CD8-positive, alpha-beta T cell (primary cell): ENCODE measurements at places on chromosomes 4 and X. TPM values are rescaled to one million over a fixed set of nuclear protein-coding genes. Genes with fewer than 3 reads are reported as not detected.

DNA sequence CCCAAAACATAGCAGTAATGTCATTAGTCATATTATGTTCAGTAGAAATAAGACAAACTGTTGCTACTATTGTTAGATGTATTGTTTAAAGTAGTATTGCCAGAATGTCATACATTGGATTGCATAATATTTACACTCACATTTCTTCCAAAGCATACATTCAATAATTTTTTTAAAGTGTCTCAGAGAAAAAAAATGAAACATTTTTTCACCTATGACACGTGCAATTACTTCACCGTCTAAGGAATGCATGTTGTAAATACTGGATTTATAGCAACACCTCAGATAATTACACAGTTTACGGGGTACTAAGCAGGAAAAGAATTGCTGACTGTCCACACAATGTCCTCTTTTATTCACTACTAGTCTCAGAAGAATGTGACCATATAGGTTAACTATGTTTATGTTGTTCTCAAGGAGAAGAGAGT is 162.1 kb downstream of the PCDH18 start:
- no peak for DNase-seq

DNA sequence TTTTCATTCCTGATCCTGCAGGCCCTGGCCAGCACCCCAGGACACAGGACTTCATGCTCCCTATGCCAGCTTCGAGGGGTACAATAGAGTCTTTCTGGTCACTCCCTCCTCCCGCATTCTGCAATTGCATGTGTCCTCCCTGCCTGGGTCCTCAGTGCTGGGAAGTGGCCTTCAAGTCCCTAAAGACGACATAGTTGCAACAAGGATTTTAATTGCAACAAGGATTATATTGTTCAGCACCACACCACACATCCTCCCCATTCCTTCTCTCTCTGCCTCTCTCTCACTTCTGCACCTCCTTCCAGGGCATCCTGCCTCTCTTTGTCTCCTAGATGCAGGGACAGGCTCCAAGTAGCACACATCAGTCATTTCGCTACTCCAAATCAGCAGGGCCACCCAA is 25.5 kb downstream of the SCD5 start:
- no peak for DNase-seq

The SSX4B gene
- not detected for total RNA-seq

DNA sequence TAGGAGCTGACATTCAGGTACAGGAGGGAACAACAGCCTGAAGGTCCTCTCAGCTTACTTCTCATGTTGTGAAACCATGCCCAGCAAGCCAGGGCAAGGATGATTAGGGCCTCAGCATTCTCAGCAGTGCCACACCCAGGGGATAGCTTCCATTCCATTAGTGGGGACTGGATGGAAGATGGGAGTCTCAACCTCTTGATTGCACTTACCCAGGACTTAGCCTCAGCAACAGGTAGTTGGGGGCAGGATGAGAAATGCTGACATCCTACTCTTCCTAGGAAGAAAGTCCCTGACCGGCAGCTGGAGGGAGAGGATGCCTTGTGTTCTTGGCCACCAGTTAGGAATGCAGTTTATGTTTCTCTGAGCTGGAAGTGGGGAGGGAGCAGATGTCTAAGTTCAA is 8.8 kb upstream of the BEX3 start:
- DNase-seq, result no peak

- DNase-seq, result no peak
Measured at GRCh38 chr4:123706973-123707372, 310.4 kb downstream of the SPRY1 start.

GRCh38 chr4:123506011-123506695 is 109.6 kb downstream of the SPRY1 start:
- no peak for DNase-seq

DNA sequence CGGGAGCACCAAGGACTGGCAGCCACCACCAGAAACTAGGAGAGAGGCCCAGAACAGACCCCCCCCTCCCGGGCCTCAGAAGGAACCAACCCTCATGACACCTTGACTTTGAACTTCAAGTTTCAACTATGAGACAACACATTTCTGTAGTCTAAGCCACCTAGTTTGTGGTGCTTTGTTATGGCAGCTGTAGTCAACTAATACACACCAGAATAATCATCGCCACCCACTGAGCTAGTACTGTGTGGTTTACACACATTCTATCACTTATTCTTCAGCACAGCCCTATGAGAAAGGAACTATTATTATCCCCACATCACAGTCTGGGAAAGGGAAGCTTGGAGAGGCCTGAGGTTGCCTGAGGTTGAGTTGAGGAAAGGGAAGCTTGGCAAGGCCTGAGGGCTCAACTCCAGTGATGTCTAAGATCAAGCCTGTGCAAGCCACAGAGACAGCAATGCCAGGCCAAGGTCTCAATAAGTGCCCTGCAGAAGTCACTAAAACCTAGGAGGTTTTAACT is 126.6 kb downstream of the FHDC1 start:
- DNase-seq, result no peak

The SOWAHB gene
- not detected for total RNA-seq

GRCh38 chr4:86973668-86974067 is 38.9 kb downstream of the AFF1 start:
- DNase-seq, result no peak

The SMIM9 gene
- total RNA-seq, result not detected

DNA sequence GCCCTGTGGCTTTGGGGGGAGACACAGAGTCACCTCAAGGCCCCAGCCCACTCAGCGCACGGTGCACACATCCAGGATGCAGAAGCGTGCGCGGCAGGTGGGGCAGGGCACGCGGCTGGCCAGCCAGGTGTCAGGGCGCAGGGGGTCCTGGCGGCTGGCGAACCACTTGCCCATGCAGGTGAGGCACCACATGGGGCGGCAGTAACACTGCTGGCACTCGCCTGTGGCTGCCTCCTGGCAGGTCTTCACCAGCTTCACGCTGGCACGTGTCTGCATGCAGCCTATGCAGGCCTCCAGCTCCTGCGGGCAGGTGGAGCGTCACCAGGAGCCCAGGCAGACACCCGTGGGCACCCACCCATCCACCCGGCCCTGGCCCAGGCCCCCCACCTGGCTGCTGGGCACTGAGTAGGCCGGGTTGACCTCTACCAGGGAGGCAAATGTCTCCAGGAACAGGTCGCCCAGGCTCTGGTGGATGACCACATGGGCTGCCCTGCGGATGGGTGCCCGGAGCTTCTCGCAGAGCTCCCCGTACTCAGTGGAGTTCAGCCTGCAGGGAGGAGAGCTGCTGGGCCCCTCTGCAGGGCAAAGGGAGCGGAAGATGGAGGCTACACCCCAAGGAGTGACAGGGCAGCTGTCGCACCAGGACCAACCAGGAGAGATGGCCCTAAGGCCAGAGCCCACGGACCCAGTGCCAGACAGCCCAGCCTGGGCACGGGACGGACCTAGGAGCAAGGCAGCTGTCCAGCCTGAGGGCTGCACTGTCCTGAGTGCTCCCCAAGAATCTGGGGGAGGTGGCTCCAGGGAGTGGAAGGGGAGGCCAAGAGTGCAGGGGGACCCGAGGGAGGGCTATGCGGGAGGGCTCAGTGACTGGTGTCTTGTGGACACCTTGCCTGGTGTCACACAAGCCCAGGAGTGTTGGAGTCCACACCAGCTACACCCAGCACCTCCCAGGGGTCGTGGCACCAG is 3.7 kb downstream of the TMEM129 start:
- DNase-seq, result no peak

DNA sequence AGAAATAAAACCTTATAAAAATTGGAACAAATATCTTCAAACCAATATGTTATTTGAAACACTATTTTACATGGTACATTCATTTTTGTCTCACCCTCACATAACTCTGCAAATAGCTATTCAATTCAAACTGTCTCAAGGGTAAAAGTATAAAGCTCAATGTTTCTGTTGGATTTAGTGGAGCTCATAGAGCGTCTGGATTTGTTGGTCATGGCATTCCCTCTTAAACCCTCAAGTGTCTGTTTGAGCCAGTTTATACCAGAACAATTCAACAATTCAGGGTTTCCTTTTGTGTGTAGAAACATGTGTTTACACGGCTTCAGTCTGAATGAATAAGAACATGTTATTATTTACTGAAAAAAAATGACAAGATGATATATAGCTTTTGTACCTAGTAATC is 161.6 kb downstream of the PCDH18 start:
- no peak for DNase-seq

The ADGRL3 gene
- not detected for total RNA-seq

The MAGEA2 gene
- total RNA-seq, result not detected

The FABP2 gene
- not detected for total RNA-seq

DNA sequence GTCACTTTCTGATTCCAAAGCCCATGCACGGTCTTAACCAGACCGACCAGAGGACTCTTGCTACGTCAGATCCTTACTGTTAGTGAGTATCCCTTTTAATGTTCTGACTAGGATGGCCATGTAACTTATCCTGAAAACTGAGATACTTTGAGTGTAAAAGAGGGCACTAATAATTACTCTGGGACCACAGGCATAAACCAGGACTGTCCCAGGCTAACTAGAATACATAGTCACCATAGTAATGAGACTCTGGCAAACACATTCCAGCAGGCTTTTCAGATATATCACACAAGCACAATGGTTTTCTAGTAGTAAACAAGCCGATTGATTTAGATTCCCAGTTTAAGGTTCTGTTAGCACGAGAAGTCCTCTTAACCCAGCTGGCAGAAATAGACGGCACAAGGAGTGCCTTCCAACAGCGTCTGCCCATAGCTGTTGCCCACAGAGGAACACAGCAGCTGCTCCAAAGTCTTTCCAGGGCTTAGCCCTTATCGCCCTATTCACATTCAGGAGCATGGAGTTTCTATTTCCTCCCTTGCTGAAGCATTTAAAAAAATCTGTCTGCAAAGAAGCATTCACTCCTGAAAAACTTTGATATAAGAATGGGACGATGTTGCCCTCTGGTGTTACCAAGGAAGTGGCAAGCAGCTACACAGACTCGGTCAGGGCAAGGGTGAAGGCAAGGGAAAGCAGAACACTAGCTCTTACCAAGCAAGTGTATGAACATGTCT is 92.4 kb downstream of the CXCL13 start:
- DNase-seq, result no peak

The F11 gene
- total RNA-seq, result not detected

The PCDH7 gene
- not detected for total RNA-seq

The NWD2 gene
- not detected for total RNA-seq

- DNase-seq, result no peak
Measured at GRCh38 chrX:123580792-123581191, 152.1 kb downstream of the THOC2 start.

DNA sequence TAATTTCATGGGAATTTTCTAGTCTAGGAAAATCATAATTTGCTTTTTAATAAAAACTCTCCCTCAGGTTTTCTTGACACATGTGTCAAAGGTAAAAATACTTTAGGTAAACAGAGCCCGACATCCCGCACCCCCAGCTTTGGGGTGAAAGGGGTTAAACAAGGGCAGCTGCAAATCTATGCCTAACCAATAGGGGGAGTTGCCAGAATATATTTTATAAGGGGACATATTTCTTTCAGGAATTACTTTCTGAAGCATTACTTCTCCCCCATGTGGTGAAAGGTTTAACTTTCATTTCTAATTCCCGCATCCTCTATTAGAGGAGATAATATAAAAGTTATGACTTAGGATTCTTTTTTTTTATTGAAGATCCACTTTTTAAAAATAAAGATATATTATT is 53.9 kb upstream of the HEPH start:
- DNase-seq, result no peak

DNA sequence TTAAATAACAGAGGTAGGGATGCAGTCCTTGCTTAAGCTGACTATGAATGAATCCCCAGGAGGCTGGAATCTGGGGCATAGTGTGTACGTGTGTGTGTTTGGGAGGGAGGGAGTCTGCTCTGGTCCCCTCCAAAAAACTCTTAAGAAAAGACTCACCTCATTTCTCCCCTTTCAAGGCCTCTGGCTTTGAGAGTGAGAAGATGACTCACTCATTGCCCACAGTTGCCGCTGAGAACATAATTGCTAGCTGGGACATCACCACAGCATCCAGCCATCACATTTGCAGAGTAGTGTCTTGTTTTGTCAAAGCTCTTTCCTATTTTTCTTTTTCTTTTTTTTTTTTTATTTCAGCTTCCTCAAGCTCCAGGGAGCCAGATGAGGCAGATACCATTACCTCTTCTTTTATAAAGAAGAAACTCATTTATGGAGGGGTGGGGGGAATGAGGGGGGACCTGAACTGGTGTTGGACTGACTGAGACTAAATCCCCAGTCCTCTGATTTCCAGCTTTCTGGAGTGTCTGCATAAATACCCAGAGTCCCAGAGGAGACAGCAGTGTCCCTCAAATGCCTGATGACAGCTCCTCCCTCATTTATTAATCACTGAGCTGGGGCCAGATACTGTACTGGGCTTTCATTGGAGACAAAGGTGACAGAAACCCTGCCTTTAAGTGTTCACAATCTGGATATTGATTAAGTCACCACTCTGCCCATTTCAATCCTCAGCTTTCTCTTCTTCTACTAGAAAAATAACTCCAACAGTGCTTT is 61.9 kb upstream of the LAS1L start:
- no peak for DNase-seq

- DNase-seq, result no peak
Measured at GRCh38 chrX:67585401-67585800, 41.6 kb downstream of the AR start.

DNA sequence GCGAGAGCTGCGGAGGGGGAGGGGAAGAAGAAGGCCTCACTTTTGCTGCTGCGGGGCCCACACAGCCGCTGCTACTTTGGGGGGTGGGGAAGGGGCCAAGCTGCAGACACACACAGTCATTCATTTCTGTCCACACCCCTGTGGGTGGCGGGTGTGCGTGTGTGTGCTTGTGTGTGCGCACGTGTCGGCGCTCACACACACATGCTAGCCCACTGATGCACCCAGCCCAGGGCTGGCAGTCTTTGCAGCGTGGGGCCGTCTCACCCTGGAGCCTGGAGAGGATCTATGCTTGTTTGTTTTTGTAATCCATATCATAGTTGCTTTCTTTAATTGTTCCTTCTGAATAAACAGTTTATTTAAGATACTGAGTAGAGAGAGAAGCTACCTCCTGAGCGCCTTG is 4.0 kb downstream of the DUSP9 start:
- DNase-seq, result no peak
